Stimulated activated CD4-positive, alpha-beta T cell treated with anti-CD3 and anti-CD28 coated beads, Interleukin-12 subunit alpha, Interleukin-12 subunit beta, amount 100 ng/mL, for 48 hours (primary cell): ENCODE measurements at places on chromosomes 1 and 21.

DNA sequence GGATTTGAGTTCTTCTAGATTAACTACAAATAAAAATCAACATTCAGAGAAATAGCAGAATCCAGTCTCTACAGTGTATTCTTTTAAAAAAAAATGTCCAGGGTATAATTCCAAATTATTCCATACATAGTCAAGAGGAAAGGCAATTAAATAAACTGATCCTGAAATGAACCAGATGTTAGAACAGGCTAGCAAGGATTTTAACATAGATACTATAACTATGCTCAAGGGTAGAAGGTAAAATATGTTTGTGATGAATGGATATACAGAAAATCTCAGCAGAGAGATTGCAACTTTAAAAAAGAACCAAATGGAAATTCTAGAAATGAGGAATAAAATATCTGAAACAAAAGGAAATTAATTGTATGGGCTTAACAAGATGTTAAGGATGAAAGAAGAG is 32.4 kb downstream of the CYYR1 start:
- DNase-seq: no peak

GRCh38 chr1:226133504-226134123 is 52.9 kb downstream of the ACBD3 start:
- no peak for DNase-seq

- DNase-seq: no peak
Observed at GRCh38 chr1:145990249-145990855, 6.0 kb downstream of the TXNIP start.

- no peak for DNase-seq
Observed at GRCh38 chr1:47491341-47491753, 53.5 kb downstream of the FOXD2 start.

DNA sequence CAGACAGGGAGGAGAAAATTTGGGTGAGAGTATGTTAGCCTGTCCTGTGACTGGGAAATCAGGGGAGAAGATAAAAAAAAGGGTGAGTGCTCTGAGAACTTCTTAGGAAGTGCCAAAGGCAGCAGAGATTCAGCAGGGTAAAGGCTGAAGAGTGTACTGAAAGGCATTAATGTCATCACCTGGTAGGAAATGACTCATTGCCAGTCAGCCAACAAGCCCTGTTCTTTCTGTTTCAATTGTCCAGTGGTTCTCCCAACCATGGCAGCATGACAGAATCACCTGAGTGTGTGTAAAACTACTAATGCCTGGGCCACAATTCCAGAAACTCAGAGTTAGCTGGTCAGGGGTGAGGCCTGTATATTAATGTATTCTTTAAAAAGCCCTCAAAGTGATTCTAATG is 83.5 kb downstream of the INTS7 start:
- DNase-seq: no peak

GRCh38 chr1:91334856-91335255 is 69.8 kb downstream of the HFM1 start:
- no peak for DNase-seq

- DNase-seq: no peak
Observed at GRCh38 chr1:205232945-205233397, 5.2 kb downstream of the TMCC2 start.

- no peak for DNase-seq
Observed at GRCh38 chr1:18160290-18160942, 52.8 kb downstream of the IGSF21 start.

- no peak for DNase-seq
Observed at GRCh38 chr1:52041551-52042185, 8.1 kb upstream of the KTI12 start.

DNA sequence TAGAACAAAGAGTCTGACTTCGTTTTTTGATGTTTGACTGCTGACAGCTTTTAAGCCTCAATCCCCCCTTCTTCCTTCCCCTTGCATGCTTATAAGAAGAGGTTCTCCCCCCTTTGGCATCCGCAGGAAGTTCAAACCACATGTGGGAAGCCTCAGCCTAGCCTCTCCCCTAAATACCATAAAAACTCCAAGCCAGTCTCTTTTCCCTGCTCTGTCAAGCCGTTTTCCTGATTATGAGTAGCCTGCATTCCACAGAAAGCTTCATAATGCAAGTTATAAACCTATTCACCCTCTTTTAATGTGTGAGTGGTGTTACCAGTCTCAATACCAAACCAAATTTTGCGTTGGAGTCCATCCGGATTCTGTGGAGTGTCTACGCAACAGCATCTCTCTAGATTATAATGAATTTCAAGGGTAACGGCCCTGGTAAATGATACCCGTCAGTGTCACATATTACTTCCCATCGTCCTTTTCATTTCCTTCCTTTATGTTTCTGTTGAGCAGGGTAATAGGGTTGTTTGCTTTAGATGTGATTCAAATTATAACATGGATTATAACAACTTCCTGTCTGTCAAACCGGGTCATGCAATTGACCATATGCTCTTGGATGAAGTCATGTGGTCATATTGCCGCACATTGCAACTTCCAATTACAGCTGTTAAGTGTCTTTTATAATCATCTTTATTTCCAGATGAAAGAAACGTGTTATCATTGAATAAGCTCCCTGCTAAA is 717.5 kb downstream of the RWDD3 start:
- no peak for DNase-seq

DNA sequence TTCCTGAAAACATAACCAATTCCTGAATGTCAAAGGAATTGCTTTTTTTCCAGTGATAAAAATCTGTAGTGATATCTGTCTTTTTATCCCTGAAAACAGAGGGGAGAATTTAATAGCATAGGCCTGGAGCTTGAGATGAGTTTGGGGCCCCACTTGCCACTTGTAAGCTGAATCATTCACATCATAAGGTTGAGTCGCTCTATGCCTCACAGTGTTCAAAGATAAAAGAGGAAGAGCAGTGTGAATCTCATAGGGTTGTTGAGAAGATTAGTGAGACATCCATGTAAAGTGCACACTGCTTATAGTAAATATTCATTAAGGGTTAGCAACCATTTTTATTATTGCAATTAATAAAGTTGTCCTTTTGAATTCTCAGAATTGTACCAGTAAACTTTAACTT is 271.3 kb downstream of the DNM3 start:
- DNase-seq: no peak

- no peak for DNase-seq
Observed at GRCh38 chr1:210217482-210217881, 15.1 kb upstream of the SERTAD4 start.

DNA sequence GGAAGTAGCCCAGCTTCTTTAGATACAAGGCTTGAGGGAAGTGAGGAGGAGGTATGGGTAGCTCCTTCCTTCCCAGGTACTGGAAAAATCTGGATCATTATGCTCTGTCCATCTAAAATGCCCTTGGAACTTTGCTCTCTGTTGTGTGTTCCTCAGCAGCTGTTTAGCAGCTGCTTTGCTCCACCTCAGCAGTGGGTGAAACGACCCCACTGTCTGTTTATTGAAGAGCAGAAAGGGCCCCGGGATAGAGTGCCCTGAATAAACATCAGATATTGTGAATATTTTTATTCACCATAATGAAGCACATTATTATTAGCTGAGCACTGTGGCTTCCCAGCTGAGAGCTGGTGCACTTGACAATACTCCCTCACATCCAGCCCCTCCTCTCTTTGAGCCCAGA is 237.9 kb downstream of the PBX1 start:
- no peak for DNase-seq

- DNase-seq: no peak
Observed at GRCh38 chr1:101174722-101175121, 62.1 kb upstream of the S1PR1 start.

DNA sequence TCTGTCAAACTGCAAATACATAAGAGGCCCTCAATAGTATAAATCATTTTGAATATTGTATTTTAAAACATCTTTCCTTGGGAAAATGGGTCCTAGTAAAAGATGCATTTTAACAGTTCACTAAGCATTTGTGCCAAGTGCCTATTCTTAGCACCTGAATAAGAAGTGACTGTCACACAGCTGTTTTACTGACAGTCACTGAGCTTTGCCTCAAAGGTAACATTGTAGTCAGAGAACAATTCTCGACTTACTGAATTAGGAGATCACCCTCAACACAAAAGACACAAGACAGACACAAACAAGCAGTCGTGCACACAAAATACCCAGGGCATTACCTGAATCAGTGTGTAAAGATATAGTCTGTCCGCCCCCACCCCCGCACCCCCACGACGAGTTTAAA is 408 bp downstream of the ESRRG start:
- DNase-seq: no peak

GRCh38 chr1:48750109-48750508 is 26.6 kb downstream of the BEND5 start:
- DNase-seq: no peak

GRCh38 chr1:191709215-191709614 is 449.0 kb upstream of the RGS18 start:
- no peak for DNase-seq

DNA sequence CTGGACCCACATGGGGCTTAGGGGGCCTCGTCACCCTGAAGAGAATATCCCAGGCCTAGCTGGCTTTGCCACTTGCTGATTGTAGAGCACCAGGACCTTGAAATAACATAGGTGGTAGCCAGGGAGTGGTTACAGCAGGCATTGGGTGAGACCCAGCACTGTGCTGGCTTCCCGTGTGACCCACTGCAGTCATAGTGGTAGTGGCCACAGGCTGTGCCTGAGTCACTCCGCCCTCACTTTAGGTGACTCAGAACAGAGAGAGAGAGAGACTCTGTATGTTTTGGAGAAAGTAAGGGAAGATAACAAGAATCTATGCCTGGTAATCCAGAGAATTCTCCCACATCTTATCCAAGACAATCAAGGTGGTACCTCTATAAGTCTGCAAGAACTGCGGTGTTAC is 98.7 kb upstream of the LHX8 start:
- DNase-seq: no peak

DNA sequence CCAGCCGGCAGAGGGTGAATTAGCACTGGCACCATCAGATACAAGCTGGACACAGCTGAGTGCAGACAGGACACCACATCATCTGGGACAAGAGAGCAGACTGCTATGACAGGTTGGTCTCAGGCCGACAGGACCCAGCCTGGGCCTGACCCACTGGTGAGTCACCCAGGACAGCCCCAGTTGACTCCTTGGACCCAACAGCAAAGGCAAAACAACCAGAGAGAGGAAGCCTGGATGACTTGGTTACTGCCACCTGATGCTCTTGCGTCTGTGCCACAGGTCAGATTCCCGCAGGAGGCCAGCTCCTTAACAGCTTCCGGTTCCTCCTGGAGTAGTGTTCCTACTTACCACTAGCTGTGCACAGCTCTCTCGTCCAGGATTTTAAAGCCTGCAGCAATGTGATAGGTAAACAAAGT is 18.5 kb downstream of the CCN1 start:
- DNase-seq: no peak

GRCh38 chr1:225435957-225436392 is 8.1 kb upstream of the LBR start:
- DNase-seq: no peak

DNA sequence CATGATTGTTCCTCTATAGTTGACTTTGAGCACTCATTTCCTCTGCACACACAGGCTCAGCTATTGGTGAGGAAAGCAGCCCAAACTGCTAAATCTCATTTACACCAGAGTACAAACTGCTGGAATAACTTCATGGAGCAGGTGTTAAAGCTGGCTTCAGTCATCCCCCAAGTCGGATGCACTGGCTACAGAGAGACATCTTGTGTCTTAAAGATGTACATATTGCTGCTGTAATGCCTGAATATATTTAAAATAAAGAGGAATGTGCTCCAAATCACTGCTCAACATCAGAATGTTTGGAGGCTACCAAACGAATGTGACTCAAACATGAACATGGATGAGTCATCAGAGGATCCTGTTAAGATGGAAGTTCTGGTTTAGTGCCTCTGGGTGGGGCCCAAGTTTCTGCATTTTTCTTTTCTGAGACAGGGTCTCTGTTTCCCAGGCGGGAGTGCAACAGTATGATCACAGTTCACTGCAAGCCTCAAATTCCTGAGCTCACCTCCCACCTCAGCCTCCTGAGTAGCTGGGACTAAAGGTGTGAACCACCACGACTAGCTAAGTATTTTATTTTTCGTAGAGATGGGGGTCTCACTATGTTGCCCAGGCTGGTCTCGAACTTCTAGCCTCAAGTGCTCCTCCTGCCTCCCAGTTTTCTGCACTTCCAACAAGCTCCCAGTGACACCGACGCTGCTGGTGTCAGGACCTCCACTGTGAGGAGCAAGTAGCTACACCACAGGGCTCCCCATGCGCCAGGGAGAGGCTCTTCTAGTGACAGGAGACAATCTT is 79.0 kb upstream of the KRTAP19-8 start:
- no peak for DNase-seq

- no peak for DNase-seq
Observed at GRCh38 chr1:153307221-153307600, 5.5 kb downstream of the PGLYRP3 start.

DNA sequence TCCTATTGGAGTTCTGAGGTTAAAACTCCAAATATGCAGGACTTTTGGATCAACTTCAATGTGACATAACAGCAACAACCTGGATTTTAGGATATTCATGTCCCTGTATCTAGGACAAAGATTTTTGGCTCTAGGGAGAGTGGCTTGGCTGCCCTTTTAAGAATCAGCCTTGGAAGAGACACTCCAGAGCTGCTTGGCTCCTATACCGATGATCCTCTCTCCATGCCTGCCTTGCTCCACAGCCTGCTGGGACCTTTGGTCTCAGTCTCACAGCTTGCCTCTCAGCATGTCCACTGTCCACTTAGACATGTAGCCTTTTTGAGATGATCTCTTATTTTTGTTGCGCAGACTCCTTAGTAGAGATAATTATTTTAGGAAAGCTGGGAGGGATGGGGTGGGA is 4.5 kb upstream of the FCMR start:
- DNase-seq: no peak

- no peak for DNase-seq
Observed at GRCh38 chr1:26996024-26996423, 2.5 kb downstream of the TRNP1 start.

- no peak for DNase-seq
Observed at GRCh38 chr1:108034396-108034795, 69.4 kb upstream of the VAV3 start.

DNA sequence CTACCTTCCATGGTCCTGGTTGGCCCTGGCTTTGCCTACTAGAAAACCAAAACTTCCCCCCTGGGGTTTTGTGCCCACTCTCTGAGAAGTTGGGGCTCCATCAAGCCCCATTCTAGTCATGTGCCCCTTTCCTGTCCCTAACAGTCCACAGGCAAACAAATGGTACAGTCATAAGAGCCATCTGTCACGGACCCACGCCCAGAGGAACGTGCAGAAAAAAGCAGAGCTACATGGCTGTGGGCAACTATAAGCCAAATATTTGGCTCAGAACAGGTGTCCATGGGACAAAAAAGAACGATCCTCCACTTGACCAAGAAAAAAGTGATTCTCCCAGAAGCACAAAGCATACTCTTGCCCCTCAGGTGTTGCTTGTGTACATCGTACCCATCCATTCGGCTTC is 14.6 kb upstream of the TRNAU1AP start:
- no peak for DNase-seq
